Panc1 (cell line): ENCODE measurements at places on chromosomes 6 and 20.

DNA sequence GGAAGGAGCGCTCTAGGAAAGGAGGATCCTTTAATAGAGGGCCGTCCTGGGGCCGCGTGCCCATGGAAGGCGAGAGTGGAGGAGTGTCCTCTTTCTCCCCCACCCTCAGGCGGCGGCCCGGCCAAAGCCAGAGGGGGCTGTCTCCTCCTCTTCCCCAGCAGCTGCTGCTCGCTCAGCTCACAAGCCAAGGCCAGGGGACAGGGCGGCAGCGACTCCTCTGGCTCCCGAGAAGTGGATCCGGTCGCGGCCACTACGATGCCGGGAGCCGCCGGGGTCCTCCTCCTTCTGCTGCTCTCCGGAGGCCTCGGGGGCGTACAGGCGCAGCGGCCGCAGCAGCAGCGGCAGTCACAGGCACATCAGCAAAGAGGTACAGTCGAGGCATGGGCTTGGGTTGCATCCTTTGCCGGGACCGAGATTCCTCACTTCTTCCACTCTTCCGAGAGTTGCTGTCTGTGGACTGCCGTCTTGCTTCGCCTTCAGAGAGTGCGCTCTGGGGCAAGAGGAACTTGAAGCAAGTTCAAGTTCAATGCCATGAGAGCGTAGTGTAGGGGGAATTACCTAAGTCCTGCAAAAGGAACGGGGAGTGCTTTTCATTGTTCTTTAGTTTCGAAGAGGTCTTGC lies at the start of gene LAMA2:
TSS of gene LAMA2 (plus strand) at position 148 of the 621 bp plus-strand sequence. CDS start at position 256, 108 bp downstream.
- no peak for DNase-seq
- no peaks in the 10 kb centered on the region for H3K4me1 ChIP-seq
- no peaks in the 10 kb centered on the region for H3K27me3 ChIP-seq
- no peaks in the 10 kb centered on the region for H3K36me3 ChIP-seq
- no peak within 1 kb of the TSS for H3K27ac ChIP-seq

- DNase-seq: no peak
- peaks cover 14% of the 10 kb centered on the region for H3K27me3 ChIP-seq
Measured at GRCh38 chr6:147506704-147507114, 1.8 kb upstream of the SAMD5 start.

- no peak overlapping the region for H3K4me3 ChIP-seq
- H3K27me3 ChIP-seq: no peaks in the 10 kb centered on the region
- H3K4me1 ChIP-seq: peaks cover 32% of the 10 kb centered on the region
- no peak for DNase-seq
- no peaks in the 10 kb centered on the region for H3K36me3 ChIP-seq
Measured at GRCh38 chr6:44062105-44062770, 65.0 kb downstream of the MRPL14 start.

DNA sequence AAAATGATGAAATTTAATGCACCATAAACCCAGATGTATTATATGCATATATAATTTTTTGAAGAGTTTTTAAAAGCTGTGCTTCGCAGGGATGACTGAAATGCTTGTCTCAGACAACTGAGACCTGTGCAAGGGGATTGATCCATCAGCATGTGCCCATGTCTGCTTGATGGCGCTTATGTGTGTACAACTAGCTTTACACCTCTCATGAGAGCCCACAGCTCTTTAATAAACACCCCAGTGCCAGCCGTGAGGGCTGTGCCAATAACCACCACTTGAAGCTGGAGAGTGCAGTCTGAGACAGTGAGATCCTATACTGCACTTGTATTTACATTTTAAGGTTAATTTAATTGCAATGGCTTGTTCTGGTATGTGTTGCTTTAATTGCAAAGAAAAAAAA lies 225.5 kb downstream of the BCKDHB start:
- DNase-seq: no peak
- H3K36me3 ChIP-seq: no peaks in the 10 kb centered on the region
- H3K4me1 ChIP-seq: no peaks in the 10 kb centered on the region
- H3K4me3 ChIP-seq: no peak overlapping the region
- H3K27me3 ChIP-seq: no peaks in the 10 kb centered on the region

GRCh38 chr20:17557675-17558006 lies 12.2 kb upstream of the DSTN start:
- no peak for DNase-seq
- peak overlapping the region; percentile 33 for H3K4me3 ChIP-seq
- H3K27ac ChIP-seq: peak overlapping the region; percentile 100
- H3K27me3 ChIP-seq: no peaks in the 10 kb centered on the region
- peaks cover 56% of the 10 kb centered on the region for H3K4me1 ChIP-seq

- H3K27me3 ChIP-seq: no peaks in the 10 kb centered on the region
- H3K4me1 ChIP-seq: no peaks in the 10 kb centered on the region
Measured at GRCh38 chr6:10084111-10084986, 330.5 kb downstream of the TFAP2A start.

GRCh38 chr6:40393641-40394040 lies 193.5 kb downstream of the LRFN2 start:
- H3K27ac ChIP-seq: no peak overlapping the region
- H3K4me1 ChIP-seq: no peaks in the 10 kb centered on the region
- H3K4me3 ChIP-seq: no peak overlapping the region
- H3K27me3 ChIP-seq: peaks cover 11% of the 10 kb centered on the region
- DNase-seq: no peak

DNA sequence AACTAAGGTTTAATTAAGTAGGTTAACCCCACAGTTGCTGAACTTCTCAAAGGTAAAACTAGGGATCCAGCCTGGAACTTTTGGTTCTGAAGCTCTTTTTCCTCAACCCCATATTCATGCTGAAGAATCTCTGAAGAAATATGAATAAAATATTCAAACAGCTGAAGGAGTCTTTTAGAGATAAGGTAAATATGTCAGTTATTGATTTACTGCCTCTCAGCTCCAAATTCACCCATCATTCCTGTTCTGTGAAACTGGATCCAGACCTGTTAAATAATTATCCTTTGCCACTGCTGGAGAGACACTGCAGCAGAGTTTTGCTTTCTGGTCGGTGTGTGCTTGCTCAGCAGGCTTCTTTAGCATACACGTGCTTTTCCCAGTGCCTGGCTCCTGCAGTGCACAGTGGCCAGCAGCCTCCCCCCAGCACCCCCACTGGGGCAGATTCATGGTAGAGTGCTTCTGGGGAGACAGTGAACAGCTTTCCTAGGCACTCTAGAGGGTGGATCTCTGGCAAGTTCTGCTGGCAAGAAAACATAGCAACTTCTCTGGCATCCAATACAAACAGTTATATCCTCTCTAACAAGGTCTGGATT lies 62.0 kb upstream of the BCLAF1 start:
- H3K27ac ChIP-seq: no peak overlapping the region
- DNase-seq: no peak
- H3K4me3 ChIP-seq: no peak overlapping the region
- H3K27me3 ChIP-seq: no peaks in the 10 kb centered on the region
- no peaks in the 10 kb centered on the region for H3K36me3 ChIP-seq
- H3K4me1 ChIP-seq: no peaks in the 10 kb centered on the region

DNA sequence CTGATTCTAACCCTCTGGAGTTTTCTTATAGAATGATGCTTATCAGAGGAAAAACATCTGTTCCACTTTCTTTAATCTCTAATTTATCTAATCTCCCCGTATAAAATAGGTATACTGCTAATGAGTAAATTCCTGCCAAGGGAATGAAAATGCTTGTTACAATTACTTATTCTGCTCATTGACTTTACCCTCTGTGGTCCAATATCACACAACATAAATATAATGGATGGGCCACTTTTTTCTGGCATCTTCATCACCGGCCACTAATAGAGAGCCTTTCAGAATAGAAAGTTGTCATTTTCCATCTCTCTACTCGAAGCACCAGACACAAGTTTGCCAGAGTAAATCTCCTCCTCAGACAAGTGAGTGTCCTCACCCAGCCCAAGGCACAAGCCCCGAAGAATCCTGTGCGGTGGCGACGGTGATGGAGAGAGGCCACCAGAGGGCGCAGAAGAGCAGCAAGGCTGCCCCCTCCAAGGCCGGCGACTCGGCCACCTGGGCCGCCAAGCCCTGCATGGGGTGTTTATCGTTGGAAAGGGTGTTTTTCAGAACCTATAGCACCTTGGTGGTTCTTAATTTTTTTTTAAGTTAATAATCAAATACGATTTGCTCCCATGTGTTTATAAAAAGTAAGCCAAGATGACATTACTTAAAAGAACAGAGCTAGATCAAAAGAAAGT lies 212.9 kb upstream of the ARID1B start:
- H3K27ac ChIP-seq: no peak overlapping the region; the same call in 1 of the 2 replicates
- DNase-seq: peak; percentile 33
- no peaks in the 10 kb centered on the region for H3K36me3 ChIP-seq
- no peak overlapping the region for H3K4me3 ChIP-seq
- no peaks in the 10 kb centered on the region for H3K27me3 ChIP-seq

- no peak overlapping the region for H3K4me3 ChIP-seq
- H3K27ac ChIP-seq: no peak overlapping the region
- no peaks in the 10 kb centered on the region for H3K36me3 ChIP-seq
- no peak for DNase-seq
- no peaks in the 10 kb centered on the region for H3K27me3 ChIP-seq
- no peaks in the 10 kb centered on the region for H3K4me1 ChIP-seq
Measured at GRCh38 chr20:39523405-39523804, 561.3 kb downstream of the DHX35 start.

- no peak overlapping the region for H3K4me3 ChIP-seq
- no peaks in the 10 kb centered on the region for H3K27me3 ChIP-seq
- no peak for DNase-seq
- no peaks in the 10 kb centered on the region for H3K4me1 ChIP-seq
- H3K27ac ChIP-seq: no peak overlapping the region
Measured at GRCh38 chr6:41836022-41836659, 48.6 kb downstream of the TOMM6 start.

DNA sequence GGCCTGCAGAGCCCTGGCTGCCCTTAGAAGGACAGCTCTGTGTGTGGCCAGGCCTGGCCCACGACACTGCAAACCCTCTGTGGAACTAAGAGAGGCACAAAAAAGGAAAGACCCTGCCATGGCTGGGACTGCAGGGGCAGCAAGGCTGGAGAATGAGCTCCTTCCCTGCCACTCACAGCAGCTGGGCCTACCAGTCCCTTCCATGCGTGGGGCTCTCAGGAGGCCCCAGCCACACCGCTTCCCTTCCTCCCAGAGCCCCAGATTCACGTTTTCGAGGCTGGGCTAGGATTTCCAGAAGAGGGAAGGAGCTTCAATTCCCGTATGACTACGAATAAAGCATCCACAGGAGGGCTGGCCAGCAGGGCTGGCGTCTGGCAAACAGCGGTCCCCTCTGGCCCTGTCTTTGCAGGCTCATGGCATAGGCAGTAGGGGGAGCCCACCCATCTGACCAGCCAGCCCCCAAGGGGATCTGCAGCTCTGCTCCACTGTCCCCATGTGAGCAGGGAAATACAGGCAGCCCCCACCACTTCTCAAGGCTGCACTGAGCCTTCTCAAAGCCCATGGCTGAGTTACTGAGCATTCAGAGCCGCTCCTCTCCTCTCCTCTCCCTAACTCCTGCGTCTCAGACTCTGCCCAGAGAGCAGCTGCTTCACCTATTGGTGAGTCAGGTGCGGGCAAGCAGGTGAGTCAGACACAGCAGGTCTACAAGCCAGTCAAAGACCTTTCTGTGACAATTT lies 53.1 kb downstream of the NINL start:
- no peaks in the 10 kb centered on the region for H3K36me3 ChIP-seq
- DNase-seq: no peak
- no peak overlapping the region for H3K27ac ChIP-seq
- no peak overlapping the region for H3K4me3 ChIP-seq

- H3K27me3 ChIP-seq: no peaks in the 10 kb centered on the region; the same call in 1 of the 2 replicates
- H3K4me1 ChIP-seq: no peaks in the 10 kb centered on the region
- no peak overlapping the region for H3K4me3 ChIP-seq
Measured at GRCh38 chr6:111793711-111794111, 79.5 kb downstream of the FYN start.

DNA sequence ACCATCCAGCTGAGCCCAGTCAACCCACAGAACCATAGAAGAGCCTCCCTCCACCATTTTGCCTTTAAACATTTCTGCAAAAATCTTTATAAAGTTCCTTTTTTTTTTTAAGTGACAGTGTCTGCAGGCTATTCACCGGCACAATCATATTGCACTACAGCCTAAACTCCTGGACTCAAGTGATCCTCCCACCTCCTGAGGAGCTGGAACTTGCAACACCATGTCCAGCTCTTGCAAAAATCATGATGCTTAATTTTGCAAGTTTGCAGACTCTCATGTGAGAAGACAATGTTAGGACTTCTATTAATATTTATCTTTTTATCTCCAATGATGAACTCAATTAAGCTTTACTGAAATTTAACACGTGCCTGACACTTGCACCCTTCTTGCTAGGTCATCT lies 88.8 kb downstream of the INSM1 start:
- H3K27me3 ChIP-seq: no peaks in the 10 kb centered on the region
- H3K4me3 ChIP-seq: no peak overlapping the region
- no peaks in the 10 kb centered on the region for H3K36me3 ChIP-seq
- no peak overlapping the region for H3K27ac ChIP-seq

GRCh38 chr20:50029697-50030461 lies 47.1 kb downstream of the SNAI1 start:
- H3K4me3 ChIP-seq: no peak overlapping the region
- H3K27ac ChIP-seq: peak overlapping the region; percentile 46
- no peak for DNase-seq
- H3K4me1 ChIP-seq: peaks cover 29% of the 10 kb centered on the region
- H3K27me3 ChIP-seq: no peaks in the 10 kb centered on the region

GRCh38 chr6:87261534-87261933 lies 60.9 kb upstream of the SMIM8 start:
- H3K27me3 ChIP-seq: no peaks in the 10 kb centered on the region
- peaks cover 21% of the 10 kb centered on the region for H3K36me3 ChIP-seq
- H3K4me3 ChIP-seq: no peak overlapping the region
- DNase-seq: no peak
- no peaks in the 10 kb centered on the region for H3K4me1 ChIP-seq
- H3K27ac ChIP-seq: no peak overlapping the region

DNA sequence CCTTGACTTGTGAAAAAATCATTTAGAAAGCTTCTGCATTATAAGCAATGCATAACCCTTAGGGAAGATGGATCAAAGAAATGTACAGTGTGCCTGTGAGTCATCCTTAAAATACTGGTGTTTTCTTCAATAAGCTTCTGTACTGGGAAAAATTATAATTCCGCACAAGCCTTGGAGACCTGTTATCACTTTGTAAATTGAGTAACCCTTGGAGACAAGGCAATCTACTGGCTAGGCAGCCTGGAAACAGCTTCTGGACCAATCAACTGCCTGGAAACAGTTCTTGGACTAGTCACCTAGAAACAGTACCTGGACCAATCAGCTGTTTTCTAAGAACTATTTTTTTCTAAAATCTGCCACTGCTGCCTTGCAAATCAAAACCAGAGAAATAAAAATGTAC lies 25.8 kb upstream of the RNGTT start:
- DNase-seq: no peak
- H3K36me3 ChIP-seq: no peaks in the 10 kb centered on the region
- H3K27ac ChIP-seq: no peak overlapping the region
- H3K4me3 ChIP-seq: no peak overlapping the region
- no peaks in the 10 kb centered on the region for H3K4me1 ChIP-seq

GRCh38 chr20:1422753-1423152 lies 29.9 kb upstream of the FKBP1A start:
- DNase-seq: no peak
- H3K27me3 ChIP-seq: no peaks in the 10 kb centered on the region
- H3K4me3 ChIP-seq: no peak overlapping the region
- H3K27ac ChIP-seq: peak overlapping the region; percentile 78
